Thymus (tissue), 14 donors: ENCODE measurements at places on chromosomes 5 and 9. TPM values are rescaled to one million over a fixed set of nuclear protein-coding genes. Genes with fewer than 3 reads are reported as not detected.

GRCh38 chr5:150600616-150601490 is 39.6 kb upstream of the SYNPO start:
- no peaks in the 10 kb centered on the region for H3K27me3 ChIP-seq
- DNase-seq: no peak
- peak overlapping the region; percentile 55 for H3K27ac ChIP-seq
- peaks cover 22% of the 10 kb centered on the region for H3K4me1 ChIP-seq
- H3K36me3 ChIP-seq: no peaks in the 10 kb centered on the region

GRCh38 chr5:25419684-25420083 is 774.9 kb upstream of the CDH10 start:
- no peaks in the 10 kb centered on the region for H3K4me1 ChIP-seq
- no peak for DNase-seq
- no peaks in the 10 kb centered on the region for H3K36me3 ChIP-seq
- H3K27ac ChIP-seq: no peak overlapping the region
- no peak overlapping the region for H3K4me3 ChIP-seq
- H3K27me3 ChIP-seq: no peaks in the 10 kb centered on the region

- peak; percentile 80 for DNase-seq
- peaks cover 28% of the 10 kb centered on the region for H3K36me3 ChIP-seq
- H3K4me1 ChIP-seq: peaks cover 15% of the 10 kb centered on the region
Measured at GRCh38 chr9:128341435-128341849, 1.1 kb downstream of the SLC27A4 start.

Gene SPATA31D4
- not detected for total RNA-seq
